Stimulated activated CD8-positive, alpha-beta memory T cell treated with anti-CD3 and anti-CD28 coated beads, Interleukin-4, amount 100 ng/mL, for 1 hour (primary cell): ENCODE measurements at places on chromosomes 12 and 14.

DNA sequence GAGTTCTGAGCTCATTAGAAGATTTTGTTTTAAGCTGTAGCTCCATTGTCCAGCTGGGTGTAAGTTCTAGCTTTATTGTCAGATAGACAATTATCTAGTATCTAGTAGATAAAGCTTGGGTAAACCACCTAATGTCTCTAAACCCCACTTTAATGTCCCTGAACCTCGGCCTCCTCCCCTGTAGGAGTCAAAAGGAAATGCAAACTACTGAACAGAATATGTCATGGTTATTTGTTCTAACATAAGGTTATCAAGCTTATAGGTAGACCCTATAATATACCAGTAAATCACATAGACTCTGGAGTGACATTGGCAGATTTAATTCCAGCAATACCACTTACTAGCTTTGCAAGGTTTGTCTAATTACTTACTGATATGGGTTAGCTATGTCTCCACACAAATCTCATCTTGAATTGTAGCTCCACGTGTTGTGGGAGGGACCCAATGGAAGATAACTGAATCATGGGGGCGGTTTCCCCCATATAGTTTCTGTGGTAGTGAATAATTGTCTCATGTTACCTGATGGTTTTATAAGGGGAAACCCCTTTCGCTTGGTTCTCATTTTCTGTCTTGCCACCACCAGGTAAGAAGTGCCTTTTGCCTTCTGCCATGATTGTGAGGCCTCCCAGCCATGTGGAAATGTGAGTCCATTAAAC, 29.4 kb downstream of the BCAT1 start:
- no peak for DNase-seq

- DNase-seq = no peak
Measured at GRCh38 chr14:91575469-91576208, 65.5 kb upstream of the PPP4R3A start.

GRCh38 chr14:71289536-71289935, 382.3 kb downstream of the PCNX1 start:
- no peak for DNase-seq

GRCh38 chr12:6074427-6074826, 50.0 kb downstream of the VWF start:
- no peak for DNase-seq

GRCh38 chr12:1606021-1606622, 11.7 kb upstream of the FBXL14 start:
- DNase-seq = peak; percentile 27

GRCh38 chr12:124568431-124569374, 1.3 kb upstream of the NCOR2 start:
- no peak for DNase-seq

- DNase-seq = no peak
Measured at GRCh38 chr14:99516156-99516870, 35.1 kb downstream of the CCNK start.

DNA sequence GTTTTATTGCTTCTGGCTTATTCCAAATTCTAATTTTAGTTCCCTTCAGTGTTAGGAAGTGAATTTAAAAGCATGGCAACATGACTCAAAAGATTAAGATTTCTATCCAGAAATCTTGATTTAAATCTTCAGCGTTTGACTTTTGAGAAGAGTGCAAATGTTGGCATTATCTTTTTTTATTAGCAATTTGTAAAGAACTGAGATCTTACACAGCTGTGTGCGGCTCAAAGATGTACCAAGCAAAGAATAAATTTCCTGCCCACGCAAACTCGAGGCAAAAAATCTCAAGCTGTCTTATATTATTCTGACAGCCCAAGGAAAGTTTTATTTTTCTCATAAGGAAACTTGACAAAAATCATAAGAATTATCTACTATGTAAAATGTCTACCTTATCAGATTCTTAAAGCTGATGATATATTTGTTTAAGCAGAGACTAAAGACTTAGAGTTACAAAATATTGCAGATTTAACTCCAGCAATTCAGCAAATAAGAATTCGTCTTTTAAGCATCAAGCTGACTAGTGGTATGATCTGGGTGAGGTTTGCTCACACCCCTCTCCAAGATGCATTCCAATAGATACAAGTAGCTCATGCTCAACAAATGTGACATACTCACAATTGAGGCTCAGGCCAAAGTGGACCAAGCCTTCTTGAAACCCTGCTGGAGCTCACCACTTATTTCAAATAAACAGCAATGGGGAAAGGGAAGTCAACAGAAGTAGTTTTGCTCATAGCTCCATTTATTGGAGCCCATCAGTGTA, 47.4 kb upstream of the POC1B start:
- DNase-seq = no peak

DNA sequence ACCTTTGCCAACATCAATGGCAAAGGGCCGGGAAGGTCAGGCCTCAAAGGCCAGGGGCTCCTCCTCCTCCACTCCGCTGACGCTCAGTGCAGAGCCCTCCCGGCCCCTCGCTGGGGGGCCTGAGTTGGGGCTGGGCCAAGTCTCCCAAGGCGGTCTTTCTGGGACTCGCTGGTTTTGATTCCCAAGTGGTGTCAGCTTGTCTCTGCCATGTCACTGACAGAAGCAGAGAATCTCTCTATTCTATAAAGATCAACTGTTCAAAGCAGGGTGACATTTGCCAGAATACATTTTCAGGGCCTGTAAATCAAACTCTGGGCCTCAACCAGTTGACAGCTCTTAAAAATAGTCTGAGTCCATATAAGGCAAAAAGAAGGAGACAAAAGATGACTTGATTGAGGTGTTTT, 75.9 kb downstream of the CCDC88C start:
- DNase-seq = no peak

GRCh38 chr12:130461447-130461815, 123.7 kb downstream of the PIWIL1 start:
- no peak for DNase-seq
